Activated CD4-positive, alpha-beta T cell treated with anti-CD3 and anti-CD28 coated beads for 1 hour (primary cell): ENCODE measurements at places on chromosomes 3 and 15.

DNA sequence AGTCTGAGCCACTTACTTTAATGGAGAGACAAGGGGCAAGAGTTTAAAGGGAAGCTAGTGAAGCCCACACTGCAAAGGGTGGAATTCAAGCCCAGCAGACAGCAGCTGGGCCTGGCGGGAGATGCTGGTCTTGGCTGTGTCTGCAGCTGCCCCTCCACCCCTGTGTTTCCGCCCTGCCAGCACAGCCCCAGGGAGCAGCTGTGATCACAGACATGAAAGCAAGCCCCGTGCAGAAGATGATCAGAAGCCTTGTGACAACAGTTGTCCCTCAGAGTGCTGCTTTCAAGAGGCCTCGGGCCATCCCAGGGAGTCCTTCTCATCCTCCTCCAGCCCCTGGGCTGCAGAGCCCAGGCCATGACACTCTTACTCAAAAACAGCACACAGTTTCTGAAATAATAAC lies 24.1 kb upstream of the SLC6A1 start:
- DNase-seq, result no peak

DNA sequence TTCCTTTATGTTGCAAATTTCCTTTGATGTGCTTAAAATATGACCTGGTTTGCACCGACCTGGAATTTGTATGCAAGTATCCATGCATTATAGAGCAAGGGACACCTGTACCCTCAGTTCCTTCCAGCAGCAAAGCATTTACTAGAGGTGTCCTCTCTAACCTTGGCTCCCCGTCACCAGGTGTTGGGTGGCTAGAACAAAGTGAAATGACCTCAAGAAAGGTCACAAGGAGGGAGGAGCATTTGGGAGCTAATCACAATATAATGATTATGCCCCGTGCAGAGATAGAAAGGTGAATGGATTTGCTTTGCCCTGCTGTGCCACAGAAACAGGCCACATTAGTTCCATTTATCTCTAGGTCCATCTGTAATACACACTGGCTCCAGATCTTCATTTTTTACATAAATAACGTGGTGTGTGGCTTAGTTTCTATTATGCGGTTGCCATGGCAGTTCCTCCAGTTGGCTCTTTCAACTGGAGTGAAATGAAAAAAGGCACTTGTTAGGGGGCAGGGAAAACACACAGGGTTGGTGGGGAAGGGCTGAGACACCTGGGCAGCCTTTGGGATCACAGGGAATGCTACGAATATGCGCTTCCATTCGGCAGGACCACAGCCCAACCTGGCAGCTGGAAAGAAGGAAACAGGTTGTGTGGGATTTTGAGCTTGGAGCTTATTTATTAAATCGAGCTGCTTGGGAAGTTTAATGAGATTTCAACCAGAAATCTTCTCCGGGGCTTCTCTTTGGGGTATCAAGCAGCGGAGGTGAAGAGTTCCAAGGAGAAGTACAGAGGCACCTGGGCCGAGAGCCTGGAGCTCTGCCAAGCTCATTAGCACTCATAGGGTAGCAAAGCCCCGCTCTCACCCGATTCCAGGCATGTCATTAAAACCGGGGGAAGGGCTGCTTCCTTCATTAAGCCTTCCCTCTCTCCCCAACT lies 233.5 kb upstream of the ST8SIA2 start:
- DNase-seq, result no peak

DNA sequence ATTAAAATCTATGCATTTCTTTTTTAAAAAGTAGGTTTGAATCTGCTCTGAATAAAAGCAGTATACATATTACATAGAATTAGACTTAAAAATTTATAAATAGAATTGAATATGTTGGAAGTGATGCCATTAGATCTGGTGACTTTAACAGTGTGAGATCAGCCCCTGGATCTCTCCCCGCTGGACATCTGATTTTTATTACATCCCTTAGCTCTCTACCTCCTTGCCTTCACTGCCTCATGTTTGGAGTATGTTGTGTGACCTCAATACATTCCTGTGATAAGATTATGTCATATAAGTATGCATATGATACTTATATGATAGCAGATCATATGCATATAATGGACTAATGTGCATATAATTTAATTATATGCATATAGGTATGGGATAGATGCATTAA lies 643.4 kb upstream of the NR2F2 start:
- no peak for DNase-seq

DNA sequence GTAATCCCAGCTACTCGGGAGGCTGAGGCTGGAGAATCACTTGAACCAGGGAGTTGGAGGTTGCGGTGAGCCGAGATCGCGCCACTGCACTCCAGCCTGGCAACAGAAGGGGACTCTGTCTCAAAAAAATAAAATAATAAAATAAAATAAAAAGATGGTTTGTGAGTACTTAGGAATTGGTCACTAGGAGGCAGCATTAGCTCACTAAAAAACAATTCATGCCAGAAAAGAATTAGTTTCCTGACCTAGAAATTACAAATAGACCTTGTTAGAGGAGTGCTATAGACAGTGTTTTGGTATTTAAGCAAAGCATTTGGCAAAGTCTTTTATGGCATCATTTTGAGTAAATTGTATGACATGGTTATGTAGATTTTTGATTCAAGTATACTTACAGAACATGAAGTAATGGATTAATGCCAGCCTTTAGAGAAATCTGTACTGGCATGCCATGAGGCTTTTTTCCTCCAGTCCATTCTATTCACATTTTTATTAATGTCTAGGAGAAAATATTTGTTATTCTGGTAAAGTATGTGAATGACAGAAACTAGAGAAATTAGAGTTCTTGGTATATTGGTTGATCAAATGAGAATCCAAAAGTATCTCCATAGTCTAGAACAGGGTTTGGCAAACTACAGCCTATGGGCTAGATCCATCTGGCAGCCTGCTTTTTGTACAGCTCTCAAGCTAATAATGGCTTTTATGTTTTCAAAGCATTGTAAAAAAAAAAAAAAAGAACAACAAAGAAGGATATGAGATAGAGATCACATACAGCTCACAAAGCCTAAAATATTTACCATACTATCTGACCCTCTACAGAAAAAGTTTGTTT lies 81.6 kb downstream of the LRRC49 start:
- DNase-seq, result no peak

- DNase-seq, result no peak
These were observed at the start of gene SPRED1 for GRCh38 chr15:38252481-38253350. Gene SPRED1 (plus strand): TSS chr15:38252836. CDS start chr15:38253186, 350 bp downstream.

DNA sequence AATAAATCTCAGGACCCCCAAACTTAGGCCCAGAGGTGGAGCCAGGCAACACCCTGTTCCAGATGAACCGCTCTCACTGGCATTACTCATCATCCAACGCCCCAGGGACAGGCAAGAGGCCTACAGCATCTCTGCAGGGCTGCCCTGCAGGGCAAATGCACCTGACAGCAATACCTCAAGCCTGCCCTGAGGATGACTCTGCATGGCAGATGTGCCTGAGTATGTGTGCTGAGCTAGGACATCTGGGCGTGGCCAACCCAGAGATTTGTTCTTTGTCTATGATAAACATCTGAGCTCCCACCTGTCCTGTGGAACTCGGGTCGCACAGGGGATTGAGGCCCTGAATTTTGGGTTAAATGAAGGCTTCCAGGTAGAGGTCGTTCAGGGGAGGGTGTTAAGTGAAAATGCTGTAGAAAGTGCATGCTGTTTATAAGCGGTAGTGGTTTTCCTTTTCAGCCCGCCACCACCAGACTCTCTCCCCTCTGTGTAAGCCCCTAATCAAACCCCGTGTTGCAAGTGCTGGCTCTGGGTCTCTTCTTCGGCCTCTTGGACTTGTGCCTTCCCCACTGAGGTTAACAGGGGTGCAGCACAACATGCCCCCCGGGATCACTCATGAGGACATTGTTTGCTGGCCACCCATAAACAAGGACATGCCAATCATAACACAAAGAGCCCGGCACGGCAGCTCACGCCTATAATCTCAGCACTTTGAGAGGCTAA lies 92.3 kb downstream of the ATP10A start:
- DNase-seq, result no peak

DNA sequence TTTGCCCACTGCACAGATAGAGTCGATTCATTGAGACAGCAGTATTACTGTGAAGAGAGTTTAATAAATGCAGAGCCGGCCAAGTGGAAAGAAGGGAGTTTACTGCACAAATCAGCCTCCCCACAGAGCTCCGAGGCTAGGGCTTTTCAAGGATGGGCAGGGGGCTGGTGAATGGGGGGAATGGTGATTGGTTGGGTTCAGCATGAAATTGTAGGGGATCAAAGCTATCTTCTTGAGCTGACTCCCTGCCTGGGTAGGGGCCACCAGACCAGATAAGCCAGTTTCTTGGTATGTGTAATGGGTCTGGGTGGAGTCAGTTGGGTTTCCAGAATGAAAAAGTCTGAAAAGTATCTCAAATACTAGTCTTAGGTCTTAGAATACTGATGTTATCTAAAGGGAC lies 66.6 kb downstream of the SYNPR start:
- no peak for DNase-seq

GRCh38 chr3:12663401-12663935 lies 449 bp downstream of the RAF1 start:
- no peak for DNase-seq

- no peak for DNase-seq
These were observed 726.0 kb upstream of the CFAP20DC start for GRCh38 chr3:59775761-59776325.

DNA sequence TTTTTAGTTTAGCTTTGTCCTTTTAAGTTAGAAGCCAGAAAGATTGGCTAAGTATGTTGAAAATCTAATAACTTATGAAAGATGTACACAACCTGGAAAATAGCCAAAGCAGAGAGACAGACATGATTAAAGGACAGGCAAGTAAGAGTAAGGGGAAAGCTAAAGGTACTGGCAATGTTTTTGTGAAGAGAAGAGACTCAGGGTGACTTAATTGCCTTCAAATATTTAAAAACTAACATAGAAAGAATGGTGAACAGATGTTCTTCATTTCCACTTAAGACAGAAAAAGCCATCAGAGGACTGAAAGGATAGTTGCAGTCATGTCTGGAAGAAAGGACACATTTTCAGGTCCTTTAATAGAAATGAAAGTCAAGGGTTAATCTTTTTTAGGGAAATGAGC lies 68.8 kb downstream of the ZNF385D start:
- DNase-seq, result no peak

GRCh38 chr15:64507293-64507802 lies 47.0 kb downstream of the ZNF609 start:
- DNase-seq, result no peak

GRCh38 chr3:44120721-44121582 lies 120.7 kb upstream of the TOPAZ1 start:
- no peak for DNase-seq

GRCh38 chr3:190983875-190984274 lies 121.4 kb upstream of the GMNC start:
- no peak for DNase-seq
